ENCODE measurements at places on chromosomes 7 and 10.

DNA sequence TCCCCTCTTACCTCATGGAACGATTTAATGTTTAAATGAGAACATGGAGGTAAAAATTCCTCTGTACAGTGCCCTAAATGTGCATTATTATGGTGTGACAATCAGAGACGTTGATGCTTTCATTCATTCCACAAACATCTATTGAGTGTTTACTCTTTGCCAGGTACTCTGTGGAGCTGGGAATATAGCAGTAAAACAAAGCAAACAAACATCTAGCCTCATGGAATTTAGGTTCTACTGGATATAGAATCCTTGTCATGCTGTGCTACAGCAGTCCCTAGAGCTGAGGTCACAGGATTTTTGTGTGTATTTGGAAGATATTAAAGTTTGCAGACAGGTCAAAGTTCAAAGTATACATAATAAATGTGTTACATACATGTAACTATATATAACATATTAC, 140.7 kb downstream of the CUBN start:
- DNase-seq, result no peak

- no peak for DNase-seq
Measured at GRCh38 chr10:114957673-114958072, 19.7 kb downstream of the TRUB1 start.

DNA sequence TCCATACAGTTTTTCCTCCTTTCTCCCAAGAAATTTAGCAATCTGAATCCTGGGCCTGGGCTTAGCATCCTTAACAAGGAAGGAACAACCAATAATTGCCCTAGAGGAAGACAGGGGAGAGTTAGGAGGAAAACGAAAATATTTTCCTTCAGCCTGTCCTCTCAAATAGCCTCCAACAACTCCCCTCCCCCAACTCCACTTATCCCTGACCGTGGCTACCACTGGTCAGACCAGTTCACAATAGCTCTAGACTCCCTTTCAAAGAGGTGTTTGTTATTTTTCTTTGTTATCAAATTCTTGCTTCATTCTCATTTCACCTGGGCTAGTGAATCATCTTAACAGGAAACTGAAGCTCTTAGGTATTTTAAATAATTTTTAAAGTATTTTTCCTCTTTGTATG, 114.1 kb downstream of the CPED1 start:
- DNase-seq, result no peak

DNA sequence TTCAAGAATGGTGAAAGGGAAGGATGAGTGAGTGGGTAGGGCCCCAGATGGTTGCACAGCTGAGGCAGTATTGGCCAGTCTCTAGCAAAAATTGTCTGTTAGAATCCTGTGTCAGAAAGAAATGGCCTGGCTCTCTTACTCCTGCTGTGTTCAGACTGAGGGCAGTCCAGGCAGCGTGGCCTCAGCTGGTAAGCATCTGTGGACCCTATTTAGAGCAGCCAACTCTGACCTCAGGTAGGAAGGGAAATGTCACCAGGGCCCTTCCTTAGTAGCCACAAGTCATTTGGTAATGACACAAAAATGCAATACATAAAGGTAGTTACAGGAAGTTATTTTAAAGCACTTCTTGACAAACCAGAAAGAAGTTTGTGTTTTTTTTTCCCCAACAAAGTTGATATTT, 1194.7 kb downstream of the CNTNAP2 start:
- DNase-seq, result no peak

DNA sequence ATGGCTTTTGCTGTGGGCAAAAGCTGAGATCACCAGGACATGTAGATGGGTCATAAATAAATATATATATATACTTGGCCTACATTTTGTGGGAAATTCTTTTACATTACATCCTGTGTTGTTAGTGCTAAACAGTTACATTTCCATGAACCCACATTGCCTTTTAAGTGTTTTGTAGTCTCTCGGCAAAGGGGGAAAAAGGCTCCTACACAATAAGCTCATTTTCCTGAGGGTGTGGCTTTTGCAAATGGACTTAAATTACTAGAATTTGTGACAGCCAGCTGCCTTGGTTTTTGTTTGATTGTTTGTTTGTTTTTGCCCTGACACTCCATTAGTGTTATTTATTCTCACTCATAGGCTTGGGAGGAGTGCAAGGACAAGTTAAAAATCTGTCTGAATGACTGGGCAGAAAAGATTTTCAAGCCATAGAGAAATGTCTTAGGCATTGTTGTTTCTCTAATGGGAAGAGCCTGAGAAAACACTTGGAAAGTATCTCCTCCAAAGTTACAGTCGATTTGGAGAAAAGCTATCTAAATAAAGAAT, 128.8 kb downstream of the DGKB start:
- no peak for DNase-seq

DNA sequence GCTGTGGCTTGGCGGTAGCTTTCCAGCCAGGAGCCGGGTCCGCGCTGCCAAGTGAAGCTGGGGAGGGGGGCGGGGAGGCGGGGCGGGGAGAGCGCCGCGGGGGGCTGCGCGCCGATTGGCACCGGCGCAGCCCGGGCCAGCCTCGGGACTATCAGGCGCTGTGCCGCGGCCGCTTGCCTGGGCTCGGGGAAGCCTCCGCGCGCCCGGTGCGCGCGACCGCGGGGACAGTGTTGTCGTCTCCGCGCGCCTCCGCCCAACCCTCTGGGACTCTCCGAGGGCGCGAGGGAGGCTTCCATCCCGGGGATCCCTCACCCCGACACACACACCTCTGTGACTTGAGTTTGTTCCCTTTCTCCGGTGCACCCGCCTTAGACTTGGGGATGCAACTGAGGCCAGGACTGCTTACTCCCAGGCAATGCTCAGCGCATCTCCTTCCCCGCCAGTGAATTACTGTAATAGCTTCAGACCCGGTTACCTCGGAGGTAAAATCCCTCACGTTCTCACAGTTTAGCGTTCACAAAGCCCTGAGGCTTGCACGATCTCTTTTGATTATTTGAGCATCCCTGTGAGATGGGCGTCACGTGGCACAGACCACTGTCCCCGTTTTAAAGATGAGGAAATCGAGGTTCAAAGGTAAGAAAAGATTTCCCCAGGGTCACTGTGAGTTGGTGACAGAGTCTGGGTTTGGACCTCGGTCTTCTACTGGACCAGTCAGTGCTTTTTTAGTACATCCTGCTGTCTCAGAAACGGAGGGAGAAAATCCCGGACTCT, at the start of gene NKX1-2:
TSS of gene NKX1-2 (minus strand) at position 24 of the 771 bp plus-strand sequence. CDS start 92 bp downstream, outside the sequence.
- no peak for DNase-seq

DNA sequence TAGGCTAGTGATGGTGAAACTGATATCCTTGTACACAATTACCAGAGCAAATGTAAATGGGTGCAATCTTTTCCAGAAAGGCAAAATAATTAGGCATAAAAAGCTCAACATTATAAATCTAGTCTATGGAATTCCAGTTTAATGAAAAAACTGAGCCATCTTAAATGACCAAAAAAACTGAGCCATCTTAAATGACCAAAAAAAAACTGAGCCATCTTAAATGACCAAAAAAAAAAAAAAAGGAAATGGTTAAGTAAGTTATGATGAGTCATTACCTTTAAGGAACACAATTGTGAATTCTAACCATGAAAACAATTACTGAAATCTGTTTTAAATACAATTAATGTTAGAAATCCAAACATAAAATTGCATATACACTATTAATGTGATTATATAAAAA, 25.3 kb downstream of the USP6NL start:
- DNase-seq, result no peak

DNA sequence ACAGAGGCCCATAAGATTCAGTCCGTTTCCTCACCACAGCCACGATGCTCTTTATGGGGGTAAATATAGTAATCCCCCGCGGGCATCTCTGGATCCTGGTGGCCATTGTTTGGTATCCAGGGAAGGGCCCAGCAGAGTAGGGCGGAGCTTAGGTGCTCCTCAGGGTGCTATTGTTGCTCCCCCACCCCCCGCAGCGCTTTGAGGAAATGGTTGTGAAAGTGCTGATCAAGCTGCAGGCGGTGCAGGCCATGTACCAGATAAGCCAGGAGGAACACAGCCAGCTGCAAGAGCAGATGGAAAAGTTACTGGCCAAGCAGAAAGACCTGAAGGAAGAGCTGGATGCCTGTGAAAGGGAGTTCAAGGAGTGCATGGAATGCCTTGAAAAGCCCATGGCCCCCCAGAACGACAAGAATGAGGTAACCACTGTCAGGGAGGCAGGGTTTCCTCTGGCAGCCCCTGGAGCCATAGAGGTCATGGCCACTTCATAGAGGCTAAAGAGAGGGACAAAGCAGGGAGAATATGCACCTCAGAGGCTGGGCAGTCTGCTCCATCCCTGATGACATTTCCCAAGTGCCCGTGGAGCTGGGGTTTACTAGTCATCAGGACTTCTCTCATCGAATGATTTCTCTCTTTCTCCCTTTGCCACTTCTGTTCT, 17.6 kb upstream of the FLNC start:
- DNase-seq, result no peak

DNA sequence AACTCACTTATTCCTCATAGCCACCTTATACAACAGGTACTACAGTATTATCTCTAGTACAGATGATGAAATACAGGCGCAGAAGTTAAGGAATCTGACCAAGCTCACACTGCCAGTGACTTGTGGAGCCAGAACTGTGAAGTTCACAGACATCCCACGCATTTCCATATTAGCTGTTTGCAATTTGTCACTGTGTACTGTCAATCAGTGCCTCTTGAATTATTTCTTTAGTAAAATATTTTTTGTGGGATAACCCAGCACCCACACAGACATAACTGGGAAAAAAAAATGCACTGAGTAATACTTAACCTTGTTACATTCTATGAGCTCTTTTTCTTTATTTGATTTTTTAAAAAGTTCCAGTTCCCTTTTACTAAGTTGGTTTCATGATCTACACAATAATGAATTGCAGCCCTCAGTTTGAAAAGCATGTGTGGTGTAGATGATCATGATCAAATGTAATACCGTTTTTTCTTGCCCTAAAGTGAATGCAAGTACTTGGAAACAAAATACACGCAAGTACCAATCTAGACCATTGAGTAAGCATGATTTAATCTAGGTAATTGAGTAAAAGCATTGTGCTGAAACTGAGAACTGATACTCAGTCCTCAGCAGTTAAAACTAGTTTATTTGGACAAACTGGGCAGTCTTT, 14.1 kb downstream of the CUL1 start:
- DNase-seq, result no peak

DNA sequence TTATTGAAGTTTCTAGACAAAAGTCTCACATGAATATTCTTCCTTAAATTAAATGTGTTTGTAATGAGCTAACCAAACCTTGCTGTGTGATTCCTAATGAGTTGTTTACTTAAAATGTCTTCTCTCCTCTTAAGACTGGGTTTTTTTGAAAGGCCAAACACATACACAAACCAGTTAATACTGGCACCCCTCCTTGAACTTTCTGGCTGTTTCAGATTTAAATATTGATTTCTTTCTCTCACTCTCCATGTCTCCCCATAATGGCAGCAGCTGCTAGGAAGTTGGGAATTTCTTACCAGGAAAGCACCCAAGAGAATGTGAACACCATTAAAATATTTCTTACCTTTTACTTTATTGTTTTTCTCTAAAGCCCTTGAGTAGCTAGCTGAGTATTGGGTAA, 11.4 kb upstream of the PTN start:
- DNase-seq, result no peak

GRCh38 chr7:150717814-150718420, 1.5 kb downstream of the GIMAP1 start:
- DNase-seq, result no peak

DNA sequence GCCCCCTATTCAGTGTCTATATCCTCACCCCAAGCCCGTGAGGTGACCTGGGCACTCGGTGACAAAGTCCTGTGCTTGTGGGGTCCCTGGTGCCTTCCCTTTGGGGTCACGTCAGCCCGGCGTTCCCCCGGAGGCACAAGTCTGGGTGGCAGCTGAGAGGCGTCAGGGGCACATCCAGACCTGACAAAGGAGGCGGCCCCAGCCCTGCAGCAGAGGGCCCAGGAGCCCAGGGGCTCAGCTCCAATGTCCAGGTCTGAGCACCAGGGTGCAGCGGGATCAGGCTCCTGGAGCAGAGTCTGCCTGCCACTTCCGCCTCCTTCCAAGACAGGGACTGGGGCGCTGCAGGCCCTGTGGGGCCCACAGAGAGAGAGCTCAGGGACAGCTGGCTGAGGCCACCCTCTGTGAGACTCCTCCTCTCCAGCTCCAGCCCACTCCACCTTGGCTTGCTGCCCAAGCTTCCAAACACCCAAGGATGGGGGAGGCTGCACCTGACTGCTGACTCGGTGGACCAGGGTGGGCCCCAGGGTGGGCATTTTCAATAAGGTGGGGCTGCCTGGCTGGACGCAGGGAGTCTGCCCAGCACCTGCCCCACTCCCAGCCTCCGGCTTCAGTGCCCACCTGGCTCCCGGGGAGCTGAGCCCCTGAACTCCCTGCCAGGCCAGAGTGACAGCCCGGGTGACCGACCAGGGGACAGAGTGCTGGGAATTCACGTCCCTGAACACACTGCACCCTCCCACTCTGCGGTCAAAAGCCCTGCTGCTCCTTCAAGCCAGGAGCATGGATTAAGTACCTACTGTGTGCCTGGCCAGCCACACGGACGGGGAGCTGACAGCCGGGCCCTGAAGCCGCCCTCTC, 1.0 kb upstream of the KNDC1 start:
- no peak for DNase-seq
